H9 (cell line): ENCODE measurements at places on chromosomes 7 and 10.

DNA sequence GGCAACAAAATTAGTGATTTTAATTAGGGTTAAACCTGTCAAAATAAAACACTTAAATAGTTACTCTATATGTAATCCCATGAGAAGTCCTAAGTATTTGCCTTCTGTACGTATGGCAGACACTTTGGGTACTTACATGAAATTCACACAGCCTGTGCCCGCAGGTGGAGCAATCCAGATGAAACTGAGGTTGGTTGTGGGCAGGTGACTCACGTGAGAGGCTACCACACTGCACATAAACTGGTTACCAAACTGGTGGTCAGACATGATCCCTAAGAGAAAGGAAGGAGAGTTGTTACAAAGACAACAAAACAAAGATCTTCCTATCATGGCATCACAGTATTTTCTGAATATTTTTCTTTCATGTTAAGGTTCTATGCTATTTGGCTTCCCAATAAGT lies 156.1 kb downstream of the RELN start:
- DNase-seq: no peak

- DNase-seq: peak; percentile 80
Observed at GRCh38 chr10:76303682-76304316, 872.4 kb downstream of the LRMDA start.

DNA sequence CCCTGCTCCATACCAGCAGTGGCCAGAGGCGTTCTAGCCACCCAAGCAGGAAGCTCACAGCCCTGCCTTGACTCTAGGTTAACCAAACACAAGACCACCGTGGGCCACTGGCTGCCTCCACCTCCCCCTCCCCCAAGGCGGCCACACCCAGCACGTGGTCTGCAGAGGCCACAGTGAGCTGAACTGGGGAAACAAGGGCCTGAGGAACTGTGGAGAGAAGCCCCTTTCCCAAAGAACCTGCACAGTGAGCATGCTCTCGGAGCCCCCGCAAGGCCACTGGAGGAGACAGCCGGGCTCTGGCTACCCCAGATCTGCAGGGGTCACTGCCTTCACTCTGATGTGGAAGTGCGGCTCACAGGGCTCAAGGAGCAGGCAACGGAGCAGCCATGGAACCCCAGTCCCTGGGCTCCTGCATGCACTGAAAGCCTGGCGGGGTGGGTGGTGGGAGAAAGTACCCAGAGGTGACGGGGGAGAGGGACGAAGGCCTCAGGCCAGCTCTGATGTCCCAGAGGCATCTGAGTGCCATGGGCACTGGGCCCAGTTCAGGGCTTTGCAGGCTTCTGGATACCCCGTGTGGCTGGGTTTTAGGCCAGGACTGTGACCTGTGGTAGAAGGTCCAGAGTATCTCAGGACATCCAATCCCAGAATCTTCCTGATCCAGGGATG lies 189.2 kb downstream of the EBF3 start:
- peak; percentile 13 for DNase-seq

GRCh38 chr7:134783294-134784069 lies 4.0 kb downstream of the CALD1 start:
- DNase-seq: no peak

GRCh38 chr7:68243128-68243527 lies 1246.5 kb downstream of the TYW1 start:
- DNase-seq: no peak

GRCh38 chr10:6498771-6499170 lies 81.3 kb downstream of the PRKCQ start:
- DNase-seq: no peak

DNA sequence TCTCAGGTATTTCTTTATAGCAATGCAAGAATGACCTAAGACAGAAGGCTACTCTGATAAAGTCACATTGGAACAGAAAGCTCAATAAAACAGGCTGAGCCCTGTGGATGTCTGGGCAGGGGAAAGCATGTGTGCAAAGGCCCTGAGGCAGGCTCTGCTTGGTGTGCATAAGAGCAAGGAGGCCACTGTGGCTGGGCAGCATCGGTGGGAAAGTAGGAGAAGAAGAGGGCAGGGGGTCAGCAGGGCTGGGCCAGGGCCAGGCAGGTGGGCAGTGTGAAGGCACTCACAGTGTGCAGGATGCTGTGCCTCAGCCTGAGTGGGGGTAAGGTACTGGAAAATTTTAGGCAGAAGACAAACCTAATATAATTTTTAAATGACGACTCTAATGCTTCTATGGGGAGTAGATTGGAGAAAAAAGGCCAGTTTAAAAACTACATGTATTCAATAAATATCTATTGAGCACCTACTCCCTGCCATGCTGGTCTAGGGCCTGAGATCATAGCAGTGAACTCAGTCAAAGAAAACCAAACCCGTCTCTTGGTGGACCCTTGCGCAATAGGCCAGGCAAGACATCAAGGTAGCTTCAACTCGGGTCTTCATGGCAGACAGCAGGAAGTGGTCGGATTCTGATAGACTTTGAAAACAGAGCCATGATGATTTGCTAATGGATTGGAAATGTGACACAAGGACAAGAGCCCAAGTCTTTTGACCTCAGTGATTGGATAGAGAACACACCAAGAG lies 572.3 kb downstream of the TCERG1L start:
- DNase-seq: no peak

- no peak for DNase-seq
Observed at GRCh38 chr7:157487046-157487770, 150.4 kb downstream of the DNAJB6 start.

DNA sequence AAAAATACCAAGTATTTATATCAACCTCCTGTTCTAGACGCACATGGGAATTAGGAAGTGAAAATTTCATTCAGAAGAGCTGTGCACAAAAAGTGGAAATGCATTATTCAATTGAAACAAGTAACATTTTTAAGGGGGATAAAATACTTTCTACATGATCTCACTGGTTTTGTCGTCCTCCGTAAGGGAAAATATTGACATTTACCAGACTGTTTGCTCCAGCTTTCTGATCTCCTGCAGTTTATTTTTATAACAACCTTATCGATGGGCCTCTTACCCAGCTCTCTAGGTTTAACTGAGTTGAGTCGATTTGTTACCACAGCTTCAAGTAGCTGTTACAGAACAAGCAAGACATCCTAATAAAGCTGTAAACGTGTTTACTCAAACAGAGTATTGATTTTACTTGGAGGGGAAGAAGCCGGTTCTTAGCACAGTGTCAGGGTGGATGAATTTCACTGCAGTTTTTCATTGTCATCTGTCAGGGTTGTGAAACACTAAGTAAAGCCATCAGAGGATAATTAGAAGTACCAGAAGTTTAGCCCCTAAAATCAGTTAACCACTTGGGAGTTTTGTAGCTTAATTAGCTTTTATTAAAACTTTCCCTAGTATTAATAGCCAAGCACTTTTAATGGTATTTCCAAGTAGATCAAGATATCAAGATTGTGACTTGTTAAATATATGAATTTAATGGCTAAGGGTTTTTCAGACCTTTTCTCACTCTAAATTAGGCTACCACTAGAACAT lies 142.6 kb upstream of the KAT6B start:
- no peak for DNase-seq

- DNase-seq: no peak
Observed at GRCh38 chr10:17730667-17731066, 21.3 kb upstream of the TMEM236 start.

- DNase-seq: no peak
Observed at GRCh38 chr10:61835946-61836887, 65.3 kb upstream of the ARID5B start.

- peak; percentile 27 for DNase-seq
Observed at GRCh38 chr7:91852263-91852741, 28.2 kb downstream of the MTERF1 start.

GRCh38 chr10:82552267-82552666 lies 677.3 kb downstream of the NRG3 start:
- no peak for DNase-seq

- no peak for DNase-seq
Observed at GRCh38 chr7:80216996-80217842, 82.6 kb downstream of the GNAI1 start.

- DNase-seq: no peak
Observed at GRCh38 chr10:130141460-130141859, 5.3 kb downstream of the GLRX3 start.

DNA sequence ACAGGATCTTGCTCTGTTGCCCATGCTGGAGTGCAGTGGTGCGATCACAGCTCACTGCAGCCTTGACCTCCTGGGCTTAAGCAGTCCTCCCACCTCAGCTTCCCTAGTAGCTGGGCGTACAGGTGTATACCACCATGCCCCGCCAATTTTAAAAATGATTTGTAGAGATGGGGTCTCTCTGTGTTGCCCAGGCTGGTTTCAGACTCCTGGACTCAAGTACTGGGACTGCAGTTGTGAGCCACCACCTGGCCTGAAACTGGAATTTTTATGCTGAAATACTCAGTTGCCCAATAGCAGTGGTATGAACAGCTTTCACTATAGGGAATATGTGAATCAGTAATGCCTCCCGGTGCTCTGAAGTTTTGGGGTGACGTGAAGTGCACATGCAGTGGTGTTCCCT lies 7.6 kb downstream of the ZRANB1 start:
- no peak for DNase-seq

- DNase-seq: no peak
Observed at GRCh38 chr10:46285966-46286620, 704 bp upstream of the ANTXRL start.

DNA sequence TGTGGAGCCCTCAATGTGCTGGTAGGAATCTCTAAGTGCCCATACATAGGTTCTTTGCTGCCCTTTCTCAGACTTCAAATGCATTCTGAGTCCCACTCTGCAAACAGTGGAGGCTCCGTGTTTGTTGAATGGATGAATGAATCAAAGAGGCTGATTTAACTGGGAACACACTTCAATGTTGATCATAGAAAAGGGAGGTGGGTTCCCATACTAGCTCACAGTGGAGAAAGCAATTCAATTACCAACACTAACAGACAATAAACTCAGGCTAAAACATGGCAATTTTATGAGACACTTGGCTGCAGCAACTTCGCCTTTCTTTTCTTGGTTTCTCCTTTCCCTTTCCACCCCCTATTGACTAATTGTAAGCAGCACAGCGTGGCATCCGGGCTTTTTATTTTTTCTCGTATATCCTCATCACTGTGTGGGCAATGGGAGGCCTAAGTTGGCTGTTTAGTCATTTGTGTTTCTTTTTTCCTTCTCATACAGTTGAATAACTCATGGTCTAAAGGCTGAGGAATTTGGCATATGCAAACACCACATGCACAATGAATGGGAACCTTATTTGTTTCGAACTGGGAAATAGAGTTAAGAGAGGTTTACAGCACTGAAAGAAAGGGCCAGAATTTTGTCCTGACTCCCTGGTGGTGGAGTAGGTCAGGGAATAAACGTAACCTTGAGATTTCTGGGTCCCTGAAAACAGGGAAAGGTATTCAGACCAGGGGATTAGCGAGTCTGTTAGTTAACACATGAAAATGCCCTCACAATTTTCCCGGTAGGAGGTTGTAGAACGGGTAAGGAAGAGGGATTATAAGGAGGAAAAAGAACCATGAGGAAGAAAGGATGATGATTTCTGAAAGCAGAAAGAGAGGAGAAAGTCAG lies 858.5 kb downstream of the KCNMA1 start:
- peak; percentile 28 for DNase-seq

GRCh38 chr10:102405632-102406031 lies 10.1 kb downstream of the NFKB2 start:
- no peak for DNase-seq

DNA sequence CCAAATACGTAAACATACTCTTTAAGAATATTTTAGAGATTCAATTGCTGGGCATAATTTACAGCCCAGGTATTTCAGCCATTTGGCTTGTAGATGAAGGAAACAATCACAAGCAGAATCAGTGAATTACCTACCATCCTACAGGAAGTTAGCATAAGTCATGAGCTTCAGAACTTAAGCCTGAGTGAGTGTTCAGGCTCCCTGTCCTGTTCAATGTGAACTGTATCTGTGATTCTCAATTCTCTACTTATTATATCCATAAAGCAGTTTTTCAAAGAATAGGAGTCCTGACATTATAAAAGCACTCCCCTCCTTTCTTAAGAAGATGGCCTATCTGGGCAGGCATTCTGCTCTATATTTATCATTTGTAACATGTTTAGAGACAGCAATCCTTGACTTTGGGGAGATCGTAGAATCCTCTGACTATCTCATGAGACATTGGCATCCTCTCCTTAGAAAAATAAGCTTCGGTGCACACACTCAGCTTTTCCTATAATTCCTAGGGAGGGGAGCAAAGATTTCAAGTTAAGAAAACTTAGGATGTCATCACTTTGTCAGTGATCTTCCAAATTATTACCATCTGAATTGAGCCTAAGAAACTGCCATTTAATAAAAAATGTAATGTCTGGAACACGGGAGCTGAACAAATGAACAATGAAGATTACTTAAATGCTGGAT lies 645.2 kb upstream of the IGFBP3 start:
- DNase-seq: no peak

DNA sequence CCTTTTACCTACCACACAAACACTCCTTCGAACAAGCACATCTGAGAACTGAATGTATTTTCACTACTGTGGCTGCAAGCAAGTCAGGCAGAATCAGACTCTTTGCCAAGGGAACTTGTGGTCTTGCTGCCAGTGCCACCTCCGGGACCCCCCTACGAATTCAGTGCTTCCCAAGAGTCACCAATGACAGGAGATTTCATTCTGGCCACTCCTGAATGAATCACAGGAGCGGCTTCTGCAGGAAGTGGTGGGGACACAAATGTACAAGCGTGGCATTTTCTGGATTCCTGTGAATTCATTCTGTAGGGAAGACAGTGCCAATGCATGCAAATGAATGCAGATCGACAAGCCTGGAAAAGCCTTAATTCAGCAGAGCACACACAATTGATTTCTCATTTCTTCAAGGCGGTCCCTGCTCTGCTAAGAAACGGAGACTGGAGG lies 161.2 kb downstream of the CAMK1D start:
- no peak for DNase-seq

DNA sequence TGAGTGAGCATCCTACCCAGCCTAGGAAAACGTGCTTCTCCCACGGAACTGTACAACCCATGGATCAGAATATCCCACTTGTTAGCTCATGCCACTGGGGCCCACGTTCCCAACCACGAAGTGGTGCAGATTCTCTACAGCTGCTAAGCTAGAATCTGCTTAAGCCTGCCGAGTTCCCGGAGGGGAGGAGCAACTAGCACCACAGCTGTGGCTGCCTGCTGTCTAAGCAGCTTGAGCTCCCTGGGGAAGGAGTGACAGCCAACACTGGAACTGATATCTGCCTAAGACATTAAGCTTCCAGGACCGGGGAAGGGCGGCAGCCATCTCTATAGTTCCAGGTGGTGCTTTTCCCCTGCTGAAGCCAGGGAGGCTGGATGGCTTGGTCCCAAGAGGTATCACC lies 334.7 kb upstream of the CHRM2 start:
- no peak for DNase-seq

DNA sequence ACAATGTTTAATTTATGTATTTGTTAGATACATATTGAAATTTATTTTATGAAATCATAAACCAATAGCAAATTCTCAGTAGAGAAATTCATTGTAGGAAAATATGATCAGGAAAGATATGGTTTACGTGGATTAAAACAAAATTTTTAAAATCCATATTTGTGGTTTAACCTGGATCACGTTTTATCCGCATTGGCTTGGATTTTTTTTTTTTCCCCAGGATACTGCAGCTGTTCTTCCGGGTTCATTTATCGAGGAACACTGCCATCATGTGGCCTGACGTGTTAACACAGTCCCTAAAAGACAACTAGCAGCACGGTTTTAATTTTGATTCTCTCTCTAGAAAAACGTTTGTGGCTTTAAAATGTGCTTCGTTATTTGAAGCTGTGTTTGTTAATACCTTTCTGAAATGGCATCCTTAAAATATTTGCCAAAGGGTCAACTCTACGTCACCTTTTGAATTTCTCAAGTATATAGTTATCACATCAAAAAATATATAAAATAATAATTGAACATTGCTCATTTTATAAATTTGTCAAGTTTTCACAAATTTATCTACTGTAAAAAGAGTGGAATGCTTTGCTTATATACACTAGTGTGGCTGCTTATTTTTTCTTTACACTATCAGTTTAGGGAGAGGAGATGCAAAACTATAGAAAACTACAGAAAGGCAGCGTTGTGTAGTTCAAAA lies 8.7 kb upstream of the ASB4 start:
- no peak for DNase-seq
